Tibial artery (tissue), 4 donors: ENCODE measurements at places on chromosomes 12 and 14.

GRCh38 chr14:96410119-96410518 is 18.2 kb downstream of the AK7 start:
- no peak for DNase-seq

DNA sequence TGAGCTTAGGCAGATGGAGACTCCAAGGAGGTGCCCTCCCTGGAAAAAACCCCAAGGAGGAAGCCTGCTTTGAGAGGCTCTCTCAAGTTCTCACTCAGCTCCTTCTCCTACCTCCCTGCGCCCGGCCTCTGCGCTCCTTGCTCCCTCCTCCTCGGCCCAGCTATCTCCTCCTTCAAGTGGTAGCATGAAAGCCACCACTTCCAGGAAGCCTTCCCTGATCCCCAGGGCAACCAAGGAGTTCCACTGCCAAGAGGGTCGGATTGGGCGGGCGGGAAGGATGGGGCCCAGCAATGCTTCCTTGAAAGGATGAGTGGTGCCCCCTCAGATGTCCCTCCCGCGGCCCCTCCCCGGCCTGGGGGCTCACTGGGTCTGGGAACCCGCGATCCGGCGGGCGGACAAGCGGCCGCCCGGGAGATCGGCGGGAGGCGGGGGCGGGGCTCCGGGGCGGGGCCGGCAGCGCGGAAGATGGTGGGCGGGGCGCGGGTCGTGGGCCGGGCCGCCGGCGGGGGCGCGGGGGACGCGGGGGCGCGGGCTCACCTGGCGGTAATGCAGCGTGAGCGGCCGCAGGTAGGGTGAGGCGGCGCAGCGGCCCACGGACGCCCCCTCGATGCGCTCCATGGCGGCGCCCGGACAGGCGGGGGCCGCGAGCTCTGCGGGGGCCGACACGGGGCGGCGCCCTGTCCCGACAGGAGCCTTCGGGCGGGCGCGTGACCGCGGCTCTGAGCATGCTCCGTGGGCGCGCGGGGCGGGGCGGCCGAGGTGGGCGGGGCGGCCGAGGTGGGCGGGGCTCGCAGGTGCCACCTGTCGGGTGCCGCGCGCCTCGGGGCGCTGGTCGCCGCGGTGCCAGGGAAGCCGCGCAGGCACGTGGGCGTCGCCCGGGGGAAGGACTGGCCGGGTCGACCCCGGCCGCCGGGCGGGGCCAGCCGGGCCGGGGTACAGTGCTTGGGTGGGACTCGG is at the start of gene NUDT14:
Gene NUDT14 (minus strand): TSS at position 721 of the 957 bp plus-strand sequence. CDS start 103 bp downstream, at position 618.
- DNase-seq: peak; percentile 46

DNA sequence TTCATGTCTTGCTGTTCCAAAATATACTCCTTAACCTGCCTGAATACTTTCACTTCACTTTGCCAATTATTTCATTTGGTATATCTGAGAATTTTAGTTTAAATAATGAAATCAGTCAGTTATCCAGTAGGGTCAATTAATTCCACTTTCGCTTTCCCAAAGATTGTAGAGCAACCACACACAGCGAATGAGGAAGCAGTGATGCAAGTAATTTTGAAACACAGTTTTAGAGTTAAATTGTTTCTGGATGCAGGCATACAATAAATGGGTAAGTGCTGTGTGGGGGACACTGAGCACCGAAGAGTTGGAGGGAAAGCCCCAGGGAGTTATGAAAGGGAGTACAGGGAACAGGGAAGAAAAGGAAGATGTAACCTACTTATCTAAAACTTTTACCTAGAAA is 62.8 kb downstream of the TSHR start:
- DNase-seq: no peak

- DNase-seq: peak; percentile 73
These were observed 91.5 kb upstream of the ZFP36L1 start for GRCh38 chr14:68884031-68885030.

DNA sequence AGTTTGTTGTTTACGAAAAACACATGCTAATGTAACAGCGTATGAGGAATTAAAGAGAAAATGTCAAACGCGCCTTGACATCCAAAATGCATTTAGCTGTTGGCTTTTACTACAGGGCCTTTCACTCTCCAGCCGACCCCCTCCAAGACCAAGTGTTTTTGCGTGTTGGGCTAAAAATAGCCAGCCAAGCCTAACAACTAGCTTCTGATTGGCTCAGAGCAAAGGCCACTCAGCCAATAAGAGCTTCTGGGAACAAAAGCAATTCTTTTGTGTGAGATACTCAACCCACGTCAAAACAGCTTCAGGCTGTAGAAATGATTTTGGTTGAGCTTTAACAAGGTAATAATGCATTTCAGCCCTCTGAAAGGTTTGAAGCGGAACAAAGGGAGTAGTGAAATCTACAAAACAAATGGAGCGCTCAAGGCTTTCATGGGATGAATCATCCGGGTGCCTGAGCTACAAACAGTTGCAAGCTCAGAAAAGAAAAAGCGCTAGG is 198.7 kb upstream of the DCN start:
- DNase-seq: no peak

GRCh38 chr12:19547271-19547671 is 108.0 kb downstream of the AEBP2 start:
- no peak for DNase-seq

DNA sequence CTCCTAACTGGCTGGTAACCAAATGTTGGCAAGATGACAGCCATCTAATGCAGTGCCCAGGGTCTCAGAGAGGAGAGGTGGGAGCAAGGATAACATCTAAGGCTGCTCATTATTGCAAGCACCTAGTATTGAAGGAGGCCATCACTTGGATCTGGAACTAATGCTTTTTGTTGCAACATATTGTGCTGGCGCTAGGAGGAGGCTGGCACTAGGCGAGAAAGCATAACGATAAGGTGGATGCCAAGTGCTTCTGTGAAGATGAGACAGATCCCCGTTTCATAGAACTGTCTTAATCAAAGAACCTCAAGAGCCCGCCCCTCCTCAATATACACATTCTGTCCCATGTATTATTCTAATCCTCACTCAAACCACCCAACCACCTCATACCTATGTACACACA is 774.0 kb downstream of the VRK1 start:
- DNase-seq: no peak

GRCh38 chr14:88204221-88204620 is 118.8 kb downstream of the KCNK10 start:
- DNase-seq: no peak

DNA sequence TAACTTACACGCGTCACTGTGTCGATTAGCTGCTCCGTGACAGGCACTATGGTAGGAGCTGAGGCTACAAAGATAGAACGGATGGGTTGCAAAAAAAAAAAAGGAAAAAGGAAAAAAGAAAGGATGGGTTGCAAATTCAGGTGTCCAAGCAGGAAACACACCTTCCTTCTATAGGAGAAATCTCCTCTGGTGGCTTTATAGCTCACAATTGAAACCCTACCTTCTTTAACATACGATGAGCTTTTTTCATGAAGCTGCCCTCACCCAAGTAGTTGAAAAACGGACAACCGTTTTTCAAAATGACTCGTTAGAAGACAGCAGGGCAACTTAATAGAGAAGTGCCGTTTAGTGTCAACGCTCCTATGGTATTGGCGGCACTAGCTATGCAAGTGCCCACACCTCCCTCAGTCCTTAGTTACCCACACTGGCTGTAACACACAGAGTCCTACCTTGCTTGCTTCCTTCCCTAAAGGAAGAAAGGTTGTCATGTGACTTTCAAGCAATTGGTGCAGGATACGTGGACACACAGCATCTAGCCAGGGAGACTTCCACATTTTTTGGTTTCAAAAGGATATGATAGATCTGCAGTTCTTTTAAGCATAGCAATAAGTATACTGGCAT is 682 bp upstream of the TRIP11 start:
- no peak for DNase-seq

DNA sequence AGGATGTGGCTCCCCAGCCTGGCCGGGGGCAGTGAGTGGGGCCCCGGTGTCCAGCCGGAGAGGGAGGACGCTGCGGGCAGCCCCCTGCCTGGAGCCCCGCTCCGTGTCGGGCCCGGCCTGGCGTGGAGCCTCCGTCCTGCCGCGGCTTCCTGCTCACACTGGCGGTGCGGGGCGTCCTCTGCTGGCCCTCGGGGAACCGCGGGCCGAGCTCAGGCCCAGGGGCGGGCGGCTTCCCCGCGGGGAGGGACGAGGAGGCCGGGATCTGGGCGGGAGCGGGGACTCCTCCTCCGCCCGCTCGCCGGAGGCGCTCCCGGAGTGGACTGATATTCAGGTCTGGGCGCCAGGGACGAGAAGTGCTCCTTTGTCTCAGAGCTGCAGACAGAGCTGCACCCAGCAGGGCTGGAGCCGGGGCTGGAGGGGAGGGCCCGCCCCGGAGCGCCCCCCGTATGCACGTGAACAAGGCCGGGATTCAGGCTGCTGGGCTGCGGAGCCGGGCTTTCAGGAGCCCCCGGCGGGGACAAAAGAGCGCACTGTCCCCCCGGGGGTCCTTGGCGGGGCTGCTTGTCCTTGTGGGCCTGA is 2.2 kb downstream of the MMP17 start:
- DNase-seq: peak; percentile 86

GRCh38 chr14:92624764-92625163 is 111.2 kb downstream of the RIN3 start:
- no peak for DNase-seq

GRCh38 chr12:3515506-3515905 is 24.5 kb downstream of the PRMT8 start:
- DNase-seq: no peak

DNA sequence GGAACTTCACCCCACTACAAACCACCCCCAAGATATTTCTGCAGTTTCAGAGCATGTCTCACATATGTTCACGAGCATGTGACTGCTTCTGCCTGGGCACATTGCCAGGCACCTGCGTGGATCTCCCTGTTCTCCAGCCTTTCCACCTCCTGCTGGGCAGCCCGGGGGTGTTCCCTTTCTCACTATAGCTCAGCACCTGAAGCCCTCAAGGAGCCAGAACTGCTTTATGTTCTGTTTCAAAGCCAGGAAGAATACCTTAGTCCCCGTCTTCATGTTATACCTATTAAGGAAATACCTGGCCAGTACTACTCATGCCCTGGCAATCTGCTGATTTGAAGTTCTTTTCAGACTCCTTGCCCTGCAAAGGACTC is 4.2 kb upstream of the FGF6 start:
- DNase-seq: no peak

DNA sequence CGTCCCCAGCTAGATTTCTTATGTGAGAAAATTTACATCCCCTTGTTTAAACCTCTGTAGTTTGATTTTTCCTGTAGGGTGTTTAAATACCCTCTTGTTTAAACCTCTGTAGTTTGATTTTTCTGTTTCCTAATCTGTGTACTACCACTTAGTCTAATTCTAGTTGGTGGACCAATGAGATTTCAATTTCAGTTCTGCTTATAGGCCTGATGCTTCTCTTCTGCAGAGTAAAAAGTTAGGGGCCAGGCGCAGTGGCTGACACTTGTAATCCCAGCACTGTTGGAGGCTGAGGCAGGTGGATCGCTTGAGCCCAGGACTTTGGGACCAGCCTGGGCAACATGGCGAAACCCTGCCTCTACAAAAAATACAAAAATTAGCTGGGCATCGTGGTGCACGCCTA is 11.5 kb downstream of the UBC start:
- DNase-seq: no peak

GRCh38 chr12:12214635-12215131 is 52.2 kb downstream of the LRP6 start:
- DNase-seq: no peak

DNA sequence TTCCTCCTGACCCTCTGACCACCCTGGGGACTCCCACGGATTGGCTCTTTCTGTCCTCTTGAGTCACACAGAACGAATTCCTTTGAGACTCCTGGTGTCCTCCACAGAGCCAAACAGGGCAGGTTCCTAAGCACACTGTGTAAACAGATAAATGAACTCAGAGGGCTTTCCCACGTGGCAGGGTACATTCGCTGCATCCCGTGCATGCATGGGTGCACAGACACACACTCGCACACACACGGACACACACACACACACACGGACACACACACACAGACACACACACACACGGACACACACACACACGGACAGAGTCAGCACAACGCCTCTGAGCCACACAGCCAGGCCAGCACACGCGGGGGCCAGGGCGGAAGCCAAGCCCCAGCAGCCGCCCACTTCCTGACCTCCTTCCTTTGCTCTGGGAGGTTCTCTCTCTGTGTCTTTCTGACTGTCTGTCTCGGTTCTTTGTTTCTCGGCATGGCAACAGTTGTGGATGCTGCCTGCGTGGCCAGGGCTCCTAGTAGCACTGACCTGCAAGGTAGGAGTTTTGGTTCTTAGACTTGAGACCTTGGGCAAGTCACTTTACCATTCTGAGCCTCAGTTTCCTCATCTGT is 706 bp downstream of the CRACR2A start:
- DNase-seq: peak; percentile 34

DNA sequence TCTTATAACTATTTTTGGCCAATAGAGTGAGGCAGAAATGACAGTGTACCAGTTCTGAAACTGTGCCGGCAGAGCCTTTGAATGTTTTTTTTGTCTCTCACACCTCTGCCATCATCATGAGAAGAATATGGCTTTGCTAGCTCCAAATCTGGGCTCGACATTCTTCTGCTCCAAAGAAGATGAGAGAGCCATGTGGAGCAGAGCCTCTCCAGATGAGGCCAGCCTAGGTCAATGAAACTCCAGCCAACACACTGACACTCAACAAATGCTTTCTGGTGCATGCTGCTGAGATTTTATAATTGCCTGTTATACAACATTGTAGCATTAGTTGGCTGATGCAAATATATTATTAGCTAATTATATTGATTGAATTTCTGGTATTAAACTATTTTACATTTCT is 154.7 kb downstream of the SLC38A4 start:
- no peak for DNase-seq

- no peak for DNase-seq
These were observed 24.5 kb downstream of the ZNF891 start for GRCh38 chr12:133105620-133106019.

GRCh38 chr12:65938807-65939206 is 114.5 kb downstream of the HMGA2 start:
- no peak for DNase-seq

DNA sequence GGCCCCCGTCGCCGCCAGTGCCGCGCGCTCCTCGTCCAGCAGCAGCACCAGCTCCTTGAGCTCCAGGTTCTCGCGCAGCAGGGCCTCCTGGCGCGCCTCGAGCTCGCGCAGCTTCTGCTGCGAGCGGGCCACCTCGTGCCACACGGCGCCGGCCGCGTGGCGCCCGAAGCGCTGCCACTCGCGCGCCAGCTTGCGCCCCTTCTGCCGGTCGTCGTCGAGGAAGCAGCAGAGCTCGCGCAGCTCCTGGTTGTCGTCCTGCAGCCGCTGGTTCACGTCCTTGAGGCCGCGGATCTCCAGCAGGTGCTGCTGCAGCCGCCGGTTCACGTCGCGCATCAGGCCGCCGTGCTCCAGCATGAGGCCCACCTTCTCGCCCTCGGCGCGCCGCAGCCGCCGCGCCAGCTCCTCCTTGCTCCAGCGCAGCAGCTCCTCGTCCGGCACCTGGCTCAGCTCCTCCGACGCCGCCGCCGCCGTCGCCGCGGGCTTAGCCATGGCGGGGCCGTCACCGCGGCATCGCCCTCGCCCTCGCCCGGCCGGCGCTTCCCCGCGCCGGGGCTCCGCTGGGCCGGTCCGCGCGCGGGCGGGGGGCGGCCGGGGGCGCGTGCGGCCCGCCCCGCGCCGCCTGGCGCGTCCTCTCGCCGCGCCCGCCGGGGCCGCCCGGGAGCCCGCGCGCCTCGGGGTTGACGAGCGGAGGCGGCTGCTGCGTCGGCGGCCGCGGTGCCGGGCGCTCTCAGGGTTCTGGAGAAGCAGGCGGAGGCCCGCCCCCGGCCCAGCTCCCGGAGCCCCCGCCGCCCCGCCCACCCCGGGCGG is at the start of gene CCDC85C:
Gene CCDC85C (minus strand): TSS at position 737 of the 807 bp plus-strand sequence. CDS start 248 bp downstream, at position 489.
- DNase-seq: no peak
